Eye (tissue), 1 donor: ENCODE measurements at places on chromosomes 3 and 15.

DNA sequence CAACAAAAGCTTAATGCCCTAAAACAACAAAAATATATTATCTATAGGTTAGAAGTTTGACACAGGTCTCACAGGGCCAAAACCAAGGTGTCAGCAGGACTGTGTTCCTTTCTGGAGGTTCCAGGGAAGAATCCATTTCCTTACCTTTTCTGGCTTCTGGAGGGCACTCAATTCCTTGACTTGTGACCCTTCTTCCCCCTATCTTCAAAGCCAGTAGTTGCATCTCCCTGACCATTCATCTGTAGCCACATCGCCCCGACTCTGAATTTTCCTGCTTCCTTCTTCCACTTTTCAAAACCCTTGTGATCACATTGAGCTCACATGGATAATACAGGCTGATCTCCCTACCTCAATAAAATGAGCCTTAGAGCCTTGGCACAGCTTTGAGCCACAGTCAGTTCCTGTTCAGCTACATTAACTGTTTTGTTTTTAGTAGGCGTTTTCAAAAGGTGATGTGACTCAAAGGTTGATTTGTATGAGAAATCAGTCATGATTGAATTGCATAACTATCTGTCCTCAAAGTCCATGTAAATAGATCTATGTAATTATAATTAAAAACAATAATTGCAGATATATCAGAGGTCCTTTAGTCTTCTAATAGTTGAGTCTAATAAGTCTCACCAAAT, 12.4 kb downstream of the PFN2 start:
- DNase-seq = no peak

- DNase-seq = peak; percentile 89
Observed at GRCh38 chr3:56468184-56469106, at the start of gene ERC2. ERC2 (minus strand) TSS chr3:56468467.

DNA sequence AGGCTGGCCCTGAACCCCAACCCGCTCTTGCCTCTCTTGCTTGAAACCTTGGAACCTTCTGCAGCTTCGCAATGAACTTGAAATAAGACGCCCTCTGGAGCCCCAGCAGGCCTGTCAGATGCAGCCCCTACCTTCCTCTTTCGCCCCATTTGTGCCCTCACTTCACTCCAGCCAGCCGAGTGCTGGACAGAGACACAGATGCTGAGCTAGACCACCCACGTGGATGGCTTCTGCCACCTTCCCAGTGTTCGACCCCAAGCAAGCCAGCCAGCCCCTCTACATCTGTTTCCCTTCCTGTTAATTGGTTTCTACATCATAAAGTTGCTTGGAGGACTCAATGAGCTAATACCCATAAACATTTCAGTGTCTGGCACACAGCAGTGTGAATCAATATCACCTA, 23.8 kb upstream of the SNRPA1 start:
- peak; percentile 47 for DNase-seq

DNA sequence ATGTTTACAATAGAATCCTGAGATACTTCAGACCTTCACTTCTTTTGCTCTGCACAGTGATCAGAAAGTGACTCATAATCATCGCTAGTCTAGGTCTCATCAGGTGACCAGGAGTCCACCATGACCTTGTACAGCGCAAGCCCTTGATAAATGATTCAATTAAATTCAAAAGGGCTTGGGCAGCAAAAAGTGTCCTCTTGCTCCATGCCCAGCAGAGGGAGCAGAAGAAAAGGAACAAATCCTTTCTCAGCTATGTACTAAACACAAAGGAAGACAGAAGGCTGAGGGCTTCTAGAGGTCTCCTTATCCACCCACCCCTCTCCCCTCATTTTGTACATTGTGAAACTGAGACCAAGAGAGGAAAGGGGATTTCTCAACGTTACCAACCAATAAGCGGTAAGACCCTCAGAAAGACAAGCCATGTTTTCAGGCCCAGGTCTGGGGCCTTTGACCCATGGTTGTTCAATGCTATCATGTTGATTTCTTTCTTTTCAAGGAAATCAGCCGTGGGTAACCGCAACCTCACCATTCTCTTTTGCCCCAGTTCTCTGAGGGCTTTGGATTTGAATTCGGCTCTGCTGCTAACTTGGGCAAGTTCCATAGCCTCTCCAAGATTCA, 74.8 kb downstream of the AQP9 start:
- peak; percentile 60 for DNase-seq

DNA sequence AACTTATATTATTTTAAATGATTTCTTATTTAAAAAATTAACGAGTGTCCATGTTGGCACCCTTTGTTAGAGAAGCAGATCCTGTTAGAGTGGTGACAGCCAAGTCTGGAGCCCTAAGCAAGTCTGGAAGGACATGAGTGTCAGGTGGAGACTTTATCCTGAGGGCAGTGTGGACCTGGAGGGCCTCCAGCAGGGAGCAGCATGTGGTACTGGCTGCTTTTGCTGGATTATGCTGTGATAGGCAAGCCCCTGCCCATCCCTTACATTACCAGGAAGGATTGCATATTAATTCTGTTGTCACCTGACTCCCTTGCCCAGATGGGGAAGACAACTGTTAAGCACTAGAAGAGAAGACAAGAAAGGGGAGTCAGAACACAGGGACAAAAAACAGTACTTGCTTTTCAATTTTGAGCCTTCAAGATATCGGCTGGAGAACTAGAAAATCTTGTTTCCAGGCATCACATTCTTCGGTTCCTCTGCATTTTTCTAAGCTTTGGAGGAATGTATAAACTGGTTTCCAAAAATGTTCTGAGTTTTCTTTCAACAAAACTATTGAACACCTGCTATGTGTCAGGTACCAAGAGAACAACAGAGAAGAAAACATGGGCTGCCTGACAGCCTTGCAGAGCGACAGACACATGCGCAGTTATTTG, 22.7 kb downstream of the ZNF860 start:
- no peak for DNase-seq

DNA sequence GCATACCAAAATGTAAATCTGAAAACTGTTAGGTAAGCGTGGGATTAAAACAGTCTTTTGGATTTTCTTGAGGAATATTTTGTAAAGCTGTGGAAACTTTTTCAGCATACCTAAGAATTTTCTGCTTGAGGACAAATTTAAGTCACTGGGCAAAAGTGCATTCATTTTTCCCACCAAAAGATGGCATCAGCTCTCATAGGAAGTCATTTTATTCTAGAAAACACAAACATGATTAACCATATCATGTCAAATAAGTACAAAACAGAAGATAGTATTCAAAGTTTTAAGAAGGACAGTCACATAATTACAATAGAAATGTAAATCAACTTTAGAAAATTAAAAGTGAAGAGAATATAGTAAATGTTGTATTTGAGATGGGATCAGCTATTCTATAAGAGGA, 63.5 kb downstream of the SLC49A4 start:
- peak; percentile 42 for DNase-seq

- DNase-seq = no peak
Observed at GRCh38 chr15:41289953-41290352, 42.4 kb downstream of the OIP5 start.

DNA sequence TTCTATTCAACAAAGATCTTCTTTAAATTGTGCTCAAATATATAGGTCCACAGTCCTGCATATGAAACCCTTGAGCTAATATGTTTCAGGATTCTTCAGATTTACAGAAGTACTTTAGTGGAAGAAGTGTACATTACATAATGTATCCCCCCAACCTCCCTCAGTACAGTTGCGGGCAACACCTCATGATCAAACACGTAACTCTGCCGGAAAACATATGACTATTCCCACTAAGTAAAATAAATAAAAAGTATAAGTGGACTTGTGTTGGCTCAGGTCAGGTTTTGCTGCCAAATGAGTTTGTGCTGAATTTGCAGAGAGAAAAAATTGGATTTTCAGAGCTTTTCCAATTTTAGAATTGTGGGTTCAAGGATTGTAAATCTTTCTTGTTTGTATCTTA, 267.6 kb upstream of the MDFIC2 start:
- no peak for DNase-seq

DNA sequence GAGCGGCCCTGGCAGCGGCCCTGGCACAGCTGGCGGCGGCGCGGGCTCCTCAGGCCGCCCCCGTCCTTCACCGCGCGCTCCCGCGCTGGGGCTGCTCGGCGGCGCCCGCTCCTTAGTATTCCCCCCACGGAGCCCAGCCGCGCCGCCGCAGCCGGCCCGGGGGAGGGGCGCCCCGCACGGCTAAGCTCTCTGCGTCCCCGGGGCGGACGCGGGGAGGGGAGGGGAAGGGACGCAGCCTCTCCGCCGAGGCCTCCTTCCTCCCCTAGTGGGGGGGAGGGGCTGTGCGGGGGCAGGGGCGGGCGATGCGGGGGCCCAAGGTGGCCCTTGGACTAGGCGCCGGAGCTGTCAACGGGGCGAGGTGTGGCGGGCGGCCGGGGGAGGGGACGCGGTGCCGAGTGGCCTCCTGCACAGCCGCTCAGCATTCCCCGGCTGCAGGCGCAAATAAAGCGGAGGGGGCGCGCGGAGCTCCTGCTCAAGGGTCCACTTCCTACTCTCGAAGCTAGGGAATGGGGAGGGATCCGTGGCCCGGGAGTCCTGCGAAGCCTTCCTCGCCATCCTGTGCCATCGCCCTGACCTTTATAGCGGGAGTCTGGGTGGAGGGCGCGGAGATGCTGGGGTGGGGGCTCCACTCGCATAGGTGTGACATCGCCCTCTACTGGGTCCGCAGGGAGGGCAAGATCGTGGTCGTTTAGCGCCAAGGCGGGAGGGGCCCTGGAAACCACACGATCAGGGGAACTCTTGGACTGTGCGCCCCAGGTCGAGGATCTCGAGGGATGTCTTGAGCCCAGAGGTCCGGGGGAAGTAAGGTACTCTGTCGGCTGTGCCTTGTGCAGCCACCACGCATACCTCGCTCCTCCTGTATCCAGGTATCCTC, 22.2 kb downstream of the EPHB3 start:
- peak; percentile 79 for DNase-seq

- no peak for DNase-seq
Observed at GRCh38 chr15:80459380-80459779, 55.2 kb downstream of the ARNT2 start.

DNA sequence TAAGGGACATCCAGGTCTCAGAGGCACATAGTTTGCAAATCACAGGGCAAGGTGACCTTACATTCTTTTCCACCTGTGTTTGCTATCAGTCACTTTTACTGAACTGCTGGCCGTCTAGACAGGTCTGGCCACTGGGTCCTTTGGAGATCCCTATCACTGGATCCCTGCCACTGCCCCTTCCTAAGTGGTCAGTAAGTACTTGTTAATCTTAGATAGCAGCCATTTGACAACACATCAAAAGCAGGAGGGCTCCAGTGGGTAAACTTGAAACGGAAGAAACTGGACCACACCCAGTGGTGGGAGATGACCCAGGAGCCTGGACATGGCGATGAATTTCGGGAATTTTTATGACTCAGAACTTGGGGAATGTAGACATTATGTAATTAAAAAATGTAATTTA, 28.9 kb upstream of the RASGRP1 start:
- no peak for DNase-seq

GRCh38 chr3:4745235-4745610, 234.0 kb upstream of the BHLHE40 start:
- no peak for DNase-seq

DNA sequence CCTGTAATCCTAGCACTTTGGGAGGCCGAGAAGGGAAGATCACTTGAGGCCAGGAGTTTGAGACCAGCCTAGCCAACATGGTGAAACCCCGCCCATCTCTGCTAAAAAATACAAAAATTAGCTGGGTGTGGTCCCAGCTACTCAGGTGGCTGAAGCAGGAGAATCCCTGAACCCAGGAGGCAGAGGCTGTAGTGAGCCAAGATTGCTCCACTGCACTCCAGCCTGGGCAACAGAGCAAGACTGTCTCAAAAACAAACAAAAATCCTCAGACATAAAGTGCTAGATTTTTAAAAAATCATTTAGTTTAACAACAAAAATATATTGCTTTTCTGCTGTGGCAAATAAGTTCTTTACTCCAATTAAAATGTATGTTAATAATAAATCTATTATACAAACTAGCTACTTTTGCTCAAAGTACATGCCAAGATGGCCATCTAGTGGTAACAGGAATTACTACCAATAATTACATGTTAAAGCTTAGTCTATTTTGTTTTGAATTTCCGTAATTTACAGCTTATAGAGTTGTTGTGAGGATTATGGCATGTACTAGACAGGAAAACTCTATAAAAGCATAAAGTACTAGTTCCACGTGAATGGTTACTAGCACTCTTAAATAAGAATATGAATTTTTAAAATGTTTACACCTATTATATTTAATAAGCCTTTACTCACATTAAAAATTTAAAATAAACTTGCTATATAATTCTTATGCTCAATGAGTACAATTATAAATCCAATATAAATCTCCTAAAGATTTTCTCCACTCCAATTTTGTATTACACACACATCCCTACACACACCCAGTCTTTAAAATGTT, 39.0 kb downstream of the GABPB1 start:
- DNase-seq = peak; percentile 57

GRCh38 chr3:120678984-120679383, 3.1 kb downstream of the HGD start:
- no peak for DNase-seq

GRCh38 chr3:137259089-137259488, 301.3 kb downstream of the IL20RB start:
- DNase-seq = no peak

GRCh38 chr15:70799667-70800450, 36.5 kb upstream of the UACA start:
- peak; percentile 64 for DNase-seq

DNA sequence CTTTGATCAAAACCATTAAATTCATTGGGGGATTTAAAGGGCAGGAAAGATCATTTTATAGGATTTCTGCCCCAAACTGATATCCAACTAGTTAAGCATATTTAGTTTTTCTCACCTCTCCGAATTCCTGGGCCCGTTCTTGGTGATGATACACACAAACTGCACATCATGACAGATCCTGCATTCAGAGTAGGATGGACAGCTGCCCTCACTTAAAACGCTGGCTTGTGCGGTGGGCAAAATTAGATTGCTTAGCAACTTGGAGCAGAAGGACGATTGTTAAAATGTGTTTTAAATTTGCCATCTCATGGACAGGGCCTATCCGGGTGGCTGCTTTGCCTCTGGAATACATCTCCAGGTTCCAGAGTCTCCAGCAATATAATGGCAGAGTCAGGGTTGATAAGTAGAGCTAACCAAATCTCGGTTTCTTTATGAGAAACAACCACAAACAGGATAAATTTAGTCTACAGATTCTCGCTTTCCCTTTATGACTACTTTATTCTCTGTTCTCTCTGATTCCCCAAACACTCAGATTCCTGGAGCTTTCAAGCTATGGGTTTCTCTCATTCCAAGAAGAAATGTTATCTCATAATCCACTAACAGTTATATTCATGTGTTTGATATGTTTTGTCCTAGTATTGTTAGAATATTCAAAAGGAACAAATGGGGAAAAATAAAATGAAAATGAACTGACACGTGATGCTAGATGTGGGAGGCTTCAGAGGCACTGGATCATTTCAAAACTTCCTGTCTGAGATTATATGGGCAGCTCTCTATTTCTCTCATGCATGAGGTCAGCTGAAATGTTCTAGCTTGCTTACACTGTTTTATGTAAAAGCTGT, 1014.1 kb upstream of the SEMA6D start:
- DNase-seq = no peak
